ENCODE measurements at places on chromosomes 7 and 10.

DNA sequence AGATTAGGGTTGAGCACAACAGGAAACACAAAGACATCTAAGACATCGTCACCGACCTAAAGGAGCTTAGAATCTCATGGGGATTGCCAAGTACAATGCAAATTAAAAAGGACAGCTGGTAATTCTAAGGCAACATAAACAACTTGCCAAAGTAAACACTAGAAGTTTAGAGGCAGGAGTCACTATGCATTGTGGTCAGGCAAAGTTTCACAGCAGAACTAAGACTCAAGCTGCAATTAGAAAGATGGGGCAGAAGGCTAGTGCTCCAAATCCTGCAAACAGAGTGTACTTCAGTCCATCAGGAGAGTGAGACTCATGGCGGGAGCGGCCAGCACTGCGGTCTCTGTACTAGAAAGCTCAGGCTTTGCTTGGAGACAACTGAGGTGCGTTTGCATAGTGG lies 52.7 kb downstream of the HIPK2 start:
- DNase-seq: no peak

- no peak for DNase-seq
Measured at GRCh38 chr10:61001731-61002122, 57.7 kb upstream of the RHOBTB1 start.

DNA sequence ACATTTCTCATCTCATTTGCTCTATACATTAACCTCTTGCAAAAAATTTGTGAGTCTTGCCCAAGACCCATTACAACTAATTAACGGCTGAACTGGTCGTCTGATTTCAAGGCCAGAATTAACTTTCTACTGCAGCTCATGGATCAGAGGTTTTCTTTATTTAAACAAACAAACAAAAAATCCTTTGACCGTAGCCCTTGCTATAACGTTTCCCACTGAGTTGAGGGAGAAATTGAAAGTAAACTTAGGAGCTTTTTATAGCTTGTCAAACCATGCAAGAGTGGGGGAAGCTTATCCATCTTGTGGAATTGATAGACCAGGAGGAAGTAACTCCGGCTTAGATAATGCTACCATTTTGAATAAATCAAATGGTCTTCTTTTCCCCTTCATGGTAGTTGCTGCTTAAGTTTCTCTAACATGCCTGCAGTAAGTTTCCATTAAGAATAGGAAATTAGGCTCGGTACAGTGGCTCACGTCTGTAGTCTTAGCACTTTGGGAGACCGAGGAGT lies 3.3 kb downstream of the SRGN start:
- DNase-seq: no peak

- DNase-seq: no peak
Measured at GRCh38 chr7:19369806-19370205, 224.6 kb upstream of the FERD3L start.

DNA sequence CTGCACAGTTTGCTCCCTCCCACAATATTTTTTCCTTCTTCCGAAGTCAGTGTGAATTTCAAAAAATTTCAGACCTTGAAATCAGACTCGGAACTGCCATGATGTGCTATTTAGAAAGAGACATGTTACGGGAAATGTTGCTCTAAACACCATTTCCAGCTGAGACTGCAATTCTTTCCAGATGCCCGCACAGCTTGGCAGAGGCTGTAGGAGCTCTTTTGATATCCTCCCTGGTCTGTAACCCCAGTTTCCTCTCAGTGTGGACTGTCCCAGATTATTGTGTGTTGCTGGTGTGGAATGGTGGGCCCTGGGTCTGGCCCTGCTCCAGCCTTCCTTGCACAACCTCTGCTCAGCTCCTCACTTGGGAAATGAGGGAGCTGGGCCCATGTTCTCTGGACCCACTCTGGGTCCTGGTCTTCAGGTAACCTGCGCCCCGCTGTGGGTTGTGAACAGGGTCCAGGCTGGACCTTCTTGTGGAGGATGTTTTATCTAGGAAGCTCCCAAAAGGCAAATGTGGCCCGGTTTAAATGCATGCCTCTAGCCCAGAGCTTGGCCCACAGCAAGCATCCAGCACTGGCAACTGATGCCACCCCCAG lies 172.8 kb upstream of the CXCL12 start:
- DNase-seq: no peak

- no peak for DNase-seq
Measured at GRCh38 chr7:100886142-100886935, 3.2 kb downstream of the UFSP1 start.

DNA sequence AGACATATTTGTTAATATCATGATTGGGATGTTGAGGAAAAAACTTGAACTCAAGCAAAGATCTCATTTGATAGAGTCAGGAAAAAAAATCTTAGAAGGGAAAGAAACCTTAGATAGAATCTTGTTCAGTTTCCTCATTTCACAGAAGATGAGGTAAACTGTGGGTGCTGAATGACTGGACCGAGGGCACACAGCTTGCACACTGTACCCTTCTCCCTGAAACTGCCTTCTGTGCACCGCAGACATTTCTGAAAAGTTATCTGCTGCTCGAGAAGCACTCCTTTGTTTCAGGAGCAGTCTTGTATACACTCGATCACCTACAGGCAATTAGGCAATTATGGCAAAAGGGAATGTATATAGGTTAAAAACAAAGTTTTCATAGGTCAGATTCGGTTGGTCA lies 167.4 kb downstream of the SKAP2 start:
- no peak for DNase-seq

- DNase-seq: no peak
Measured at GRCh38 chr7:135761751-135762488, 13.3 kb upstream of the FAM180A start.

- no peak for DNase-seq
Measured at GRCh38 chr10:103982639-103983038, 15.7 kb downstream of the SLK start.

- no peak for DNase-seq
Measured at GRCh38 chr10:13382703-13383398, 34.8 kb upstream of the SEPHS1 start.

DNA sequence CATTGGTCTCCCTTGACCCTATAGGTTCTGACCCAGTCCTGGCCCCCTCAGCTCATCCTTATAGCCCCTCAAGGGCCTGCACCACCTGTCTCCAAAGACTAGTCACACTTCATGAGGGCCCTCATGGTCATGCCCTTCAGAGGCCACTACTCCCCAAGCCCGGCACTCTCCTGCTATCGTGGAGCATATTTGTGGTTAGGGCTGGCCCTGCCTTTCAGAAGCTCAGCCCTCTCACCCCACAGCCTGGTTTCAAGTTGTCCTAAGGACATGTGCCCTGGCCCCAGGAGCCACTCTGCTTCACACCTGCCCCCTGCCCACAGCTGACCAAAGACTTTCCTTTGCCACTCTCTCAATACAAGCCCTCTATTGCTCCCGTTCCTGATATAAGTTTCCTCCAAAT lies 60.3 kb upstream of the LBX1 start:
- no peak for DNase-seq

- no peak for DNase-seq
Measured at GRCh38 chr7:25297278-25297677, 69.0 kb upstream of the NPVF start.

DNA sequence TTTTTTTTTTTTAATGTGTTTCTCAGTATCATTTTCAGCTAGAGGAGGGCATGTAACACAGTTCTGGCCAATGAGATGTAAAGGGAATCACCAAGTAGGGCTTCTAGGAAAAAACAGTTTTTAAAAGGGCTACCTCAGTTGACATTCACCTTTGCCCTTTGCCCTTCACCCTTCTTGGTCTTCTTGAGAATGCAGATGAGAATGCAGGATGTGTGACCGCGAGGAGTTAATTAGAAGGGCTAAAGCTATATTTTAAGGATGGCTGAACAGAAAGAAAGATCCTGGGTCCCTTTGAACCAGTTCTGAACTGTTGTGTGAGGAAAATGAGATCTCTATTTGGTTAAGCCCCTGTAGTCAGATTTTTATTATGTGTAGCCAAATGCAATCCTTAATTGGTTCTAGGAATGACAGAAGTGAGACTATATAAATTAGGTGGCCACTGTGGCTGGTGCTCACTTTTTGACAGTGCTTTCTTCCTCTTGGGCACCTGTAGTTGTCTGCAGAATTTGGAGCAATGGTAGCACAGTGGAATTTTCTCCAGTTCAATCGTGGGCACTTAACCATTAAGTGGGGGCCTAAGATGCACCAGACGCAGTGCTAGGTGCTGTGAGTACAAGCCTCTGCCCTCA lies 21.1 kb upstream of the TOMM7 start:
- DNase-seq: no peak

- DNase-seq: no peak
Measured at GRCh38 chr7:51165337-51165736, 151.3 kb downstream of the COBL start.

DNA sequence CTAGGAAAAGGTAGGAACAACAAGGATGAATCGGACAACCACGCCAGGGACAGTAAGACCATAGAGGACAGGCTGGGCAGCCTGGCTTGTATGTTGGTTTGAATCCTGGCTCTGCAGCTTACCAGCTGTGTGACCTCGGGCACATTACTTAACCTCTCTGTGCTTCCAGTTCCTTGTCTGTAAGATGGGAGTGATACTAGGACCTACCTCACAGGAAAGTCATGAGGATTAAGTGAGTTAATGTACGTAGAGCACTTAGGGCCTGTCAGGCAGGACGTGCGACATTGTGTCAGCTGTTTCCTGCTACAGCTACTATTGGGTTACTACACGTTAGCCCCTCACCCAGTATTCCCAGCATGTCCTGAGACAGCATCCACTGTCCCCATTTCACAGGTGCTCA lies 32.1 kb downstream of the PLAC9 start:
- DNase-seq: no peak

DNA sequence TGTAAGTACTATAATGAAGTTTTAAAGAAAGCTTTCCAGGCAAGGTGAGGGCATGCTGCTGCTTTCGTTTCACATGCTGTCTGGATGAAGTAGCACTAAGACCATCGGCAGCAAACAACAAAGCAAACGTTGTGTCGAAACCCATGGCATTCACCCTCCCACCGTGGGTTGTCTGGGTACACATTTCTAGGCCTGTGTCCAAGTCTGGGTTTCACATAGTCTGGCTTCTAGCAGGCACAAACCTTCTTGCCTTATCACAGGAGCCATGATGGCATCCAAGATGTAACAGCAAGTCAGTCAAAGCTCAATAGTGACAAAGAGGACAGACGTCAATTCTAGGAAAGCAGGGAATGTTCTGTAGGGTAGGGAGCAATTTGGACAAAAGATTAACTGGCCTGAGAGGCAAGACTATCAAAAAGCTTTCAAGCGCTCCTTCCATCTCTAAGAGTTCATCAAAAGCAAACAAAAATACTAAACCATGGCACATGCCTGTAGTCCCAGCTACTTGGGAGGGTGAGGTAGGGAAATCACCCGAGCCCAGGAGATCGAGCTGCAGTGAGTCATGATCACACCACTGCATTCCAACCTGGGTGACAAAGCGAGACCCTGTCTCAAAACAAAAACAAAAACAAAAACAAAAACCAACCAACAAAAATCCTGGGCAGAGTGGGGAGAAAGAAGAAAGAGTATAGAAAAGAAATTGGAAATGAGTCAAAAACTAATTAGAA lies 42.7 kb downstream of the PAXIP1 start:
- DNase-seq: no peak

- DNase-seq: no peak
Measured at GRCh38 chr7:22555476-22555875, 55.5 kb upstream of the STEAP1B start.

GRCh38 chr10:14329746-14330173 lies 964 bp downstream of the FRMD4A start:
- DNase-seq: no peak

GRCh38 chr10:67550046-67550445 lies 145.9 kb downstream of the CTNNA3 start:
- DNase-seq: no peak

- DNase-seq: no peak
Measured at GRCh38 chr10:70306181-70306705, 22.4 kb upstream of the NPFFR1 start.

- DNase-seq: no peak
Measured at GRCh38 chr7:24318326-24318725, 34.3 kb downstream of the NPY start.

DNA sequence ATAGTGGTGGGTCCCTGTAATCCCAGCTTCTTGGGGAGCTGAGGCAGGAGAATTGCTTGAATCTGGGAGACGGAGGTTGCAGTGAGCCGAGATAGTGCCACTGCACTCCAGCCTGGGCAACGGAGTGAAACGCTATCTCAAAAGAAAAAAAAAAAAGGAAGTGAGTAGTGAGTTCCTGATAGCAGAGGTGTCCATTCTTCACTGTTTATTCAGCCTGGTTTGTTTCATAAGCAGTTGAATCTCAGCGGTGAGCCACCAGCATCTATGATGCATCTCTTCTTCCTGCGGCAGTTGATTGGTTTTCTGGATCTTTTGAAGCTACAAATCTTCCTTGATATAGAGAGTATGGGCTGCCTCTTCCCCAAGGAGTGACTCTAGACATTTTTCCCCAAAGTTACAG lies 316.1 kb upstream of the MTPN start:
- no peak for DNase-seq

GRCh38 chr10:133180192-133180964 lies 20.4 kb downstream of the KNDC1 start:
- no peak for DNase-seq

DNA sequence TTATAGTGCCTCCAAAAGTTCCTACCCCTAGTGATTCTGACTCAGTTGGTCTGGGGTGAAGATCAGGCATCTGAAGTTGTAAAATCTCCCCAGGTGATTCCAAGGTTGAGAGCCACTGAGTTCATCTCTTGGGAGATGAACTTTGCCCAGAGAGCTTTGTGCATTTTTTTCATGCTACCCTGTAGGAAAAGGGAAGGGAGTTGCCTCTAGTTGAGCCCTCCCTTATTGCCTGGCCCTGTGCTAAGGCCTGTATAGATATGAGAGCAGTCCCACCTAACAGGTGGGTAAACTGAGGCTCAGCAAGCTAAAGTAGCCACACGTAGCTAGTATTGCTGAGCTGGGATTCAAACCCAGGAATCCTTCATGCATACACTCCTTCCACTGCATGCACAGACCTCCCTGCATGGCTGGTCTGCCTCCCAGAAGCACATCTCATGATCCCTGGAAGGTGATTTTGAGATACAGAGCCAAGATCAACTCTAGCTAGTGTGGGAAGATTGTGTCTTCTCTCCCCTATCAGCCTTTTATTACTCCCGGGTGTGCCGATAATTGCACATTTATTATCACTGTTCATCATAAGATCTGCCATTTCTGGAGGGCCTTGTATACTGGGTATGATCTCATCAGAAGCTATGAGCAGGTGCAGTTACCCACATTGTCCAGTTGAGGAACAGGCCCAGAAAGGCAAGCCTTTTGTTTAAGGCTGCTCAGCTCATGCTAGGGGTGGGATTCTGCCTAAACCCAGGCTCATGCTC lies 47.0 kb downstream of the TBATA start:
- DNase-seq: no peak

DNA sequence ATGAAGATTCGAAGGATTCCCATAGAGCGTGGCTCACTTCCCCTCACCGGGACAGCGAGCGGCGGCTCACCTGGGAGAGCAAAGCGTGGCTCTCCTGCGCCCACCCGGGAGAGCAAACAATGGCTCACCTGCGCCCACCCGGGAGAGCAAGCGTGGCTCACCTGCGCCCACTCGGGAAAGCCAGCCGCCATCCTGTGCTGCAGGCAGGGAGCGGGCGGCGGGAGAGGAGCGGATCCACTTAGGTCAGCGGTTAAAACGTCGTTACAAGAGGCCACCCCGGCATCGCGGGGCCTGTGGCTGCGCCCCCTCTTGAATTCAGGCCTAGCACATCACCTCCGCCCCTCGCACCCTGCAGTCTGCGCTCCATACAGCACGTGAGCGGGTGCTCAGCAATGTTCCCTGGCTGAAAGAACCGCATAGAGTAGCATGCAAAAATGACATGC lies 461 bp upstream of the FIGNL1 start:
- DNase-seq: no peak
